ENCODE measurements at places on chromosomes 1 and 21.

- DNase-seq, result no peak
Observed at GRCh38 chr1:90986953-90987352, 34.9 kb downstream of the ZNF644 start.

DNA sequence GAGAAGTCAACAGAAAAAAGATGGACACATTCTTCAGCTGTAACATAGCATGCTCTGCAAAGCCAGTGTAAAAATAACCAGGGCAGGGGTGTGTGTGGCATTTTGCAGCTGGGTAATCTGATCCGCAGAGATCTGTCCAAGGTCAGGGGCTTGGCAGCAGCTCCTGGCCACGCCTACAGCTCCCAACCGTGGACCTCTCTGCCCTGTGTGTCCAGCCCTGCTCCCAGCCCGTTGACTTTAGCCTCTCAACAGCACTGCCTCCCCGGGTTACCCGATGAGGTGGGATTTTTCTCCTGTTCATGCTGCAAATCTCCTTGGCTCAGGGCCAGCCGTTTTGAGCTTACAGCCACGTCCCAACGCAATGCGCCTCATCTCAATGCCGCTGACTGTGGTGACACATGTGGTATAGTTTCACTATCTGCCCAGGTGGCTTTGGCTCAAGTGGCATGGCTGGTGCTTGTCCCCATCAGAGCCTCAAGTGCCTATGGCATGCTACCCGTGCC, 68.1 kb downstream of the VWA5B1 start:
- peak; percentile 90 for DNase-seq

DNA sequence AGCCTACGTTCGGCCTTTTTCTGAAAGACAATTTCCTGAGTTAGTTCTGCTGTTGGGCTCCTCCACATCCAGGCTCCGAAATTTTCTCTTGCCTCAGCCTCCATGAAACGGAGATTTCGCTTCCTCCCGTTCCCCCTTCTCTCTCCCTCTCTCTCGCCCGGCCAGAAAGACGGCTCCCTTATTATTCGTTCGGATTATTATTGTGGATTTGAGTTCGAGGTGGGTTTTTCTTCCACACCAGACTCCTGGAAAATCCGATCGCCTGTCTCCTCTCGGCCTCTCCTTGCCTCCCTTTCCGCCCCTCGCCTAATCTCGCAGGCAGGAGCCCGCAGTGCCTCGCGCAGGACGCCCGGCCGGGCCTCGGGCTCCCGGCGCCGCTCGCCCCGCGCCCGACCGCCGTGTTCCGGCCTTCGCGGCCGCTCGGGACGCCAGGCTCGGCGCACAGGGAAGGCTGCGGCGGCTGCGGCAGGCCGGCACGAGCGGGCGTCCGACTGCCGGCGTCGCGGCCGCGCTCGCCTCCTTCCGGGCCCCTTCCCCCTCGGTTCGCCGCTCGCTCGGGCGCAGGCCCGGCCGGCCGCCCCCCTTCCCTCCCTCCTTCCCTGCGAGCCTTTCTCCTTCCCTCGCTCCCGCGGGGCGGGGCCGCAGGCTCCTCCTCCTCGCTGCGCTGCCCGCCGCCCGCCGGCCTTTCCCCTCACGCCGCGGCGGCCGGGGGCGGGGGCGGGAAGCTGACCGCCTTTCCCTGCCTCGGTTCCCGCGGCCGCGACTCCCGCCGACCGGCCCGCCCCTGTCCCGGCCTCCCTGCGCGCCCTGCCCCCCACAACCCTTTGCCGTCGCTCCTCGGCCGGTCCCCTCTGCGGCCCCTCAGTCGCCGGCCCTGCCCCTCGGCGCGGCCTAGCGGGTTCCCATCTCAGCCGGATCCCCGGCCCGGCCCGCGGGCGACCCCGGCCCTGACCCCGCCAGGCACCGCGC, at the start of gene ARHGEF11:
Gene ARHGEF11 (minus strand): TSS at position 493 of the 969 bp plus-strand sequence. CDS start 1,412 bp downstream, outside the sequence.
- peak; percentile 81 for DNase-seq

DNA sequence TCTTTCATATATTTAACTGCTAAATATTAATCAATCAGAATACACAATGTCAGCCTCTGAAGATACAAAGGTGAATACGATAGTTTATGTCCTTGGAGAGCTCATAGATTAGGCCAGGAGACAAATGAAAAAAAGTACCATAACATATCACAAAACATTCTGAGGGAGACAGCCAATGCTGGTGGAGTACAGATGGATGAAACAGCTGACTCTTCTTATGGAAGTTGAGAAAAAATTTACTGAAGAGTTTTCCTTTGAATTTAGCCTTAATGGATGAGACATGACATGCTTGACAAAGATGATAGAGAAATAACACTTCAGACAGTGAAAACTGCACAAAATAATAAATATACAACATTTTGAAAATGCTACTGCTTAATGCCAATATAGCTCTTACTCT, 193.5 kb downstream of the PDE4B start:
- DNase-seq, result no peak

DNA sequence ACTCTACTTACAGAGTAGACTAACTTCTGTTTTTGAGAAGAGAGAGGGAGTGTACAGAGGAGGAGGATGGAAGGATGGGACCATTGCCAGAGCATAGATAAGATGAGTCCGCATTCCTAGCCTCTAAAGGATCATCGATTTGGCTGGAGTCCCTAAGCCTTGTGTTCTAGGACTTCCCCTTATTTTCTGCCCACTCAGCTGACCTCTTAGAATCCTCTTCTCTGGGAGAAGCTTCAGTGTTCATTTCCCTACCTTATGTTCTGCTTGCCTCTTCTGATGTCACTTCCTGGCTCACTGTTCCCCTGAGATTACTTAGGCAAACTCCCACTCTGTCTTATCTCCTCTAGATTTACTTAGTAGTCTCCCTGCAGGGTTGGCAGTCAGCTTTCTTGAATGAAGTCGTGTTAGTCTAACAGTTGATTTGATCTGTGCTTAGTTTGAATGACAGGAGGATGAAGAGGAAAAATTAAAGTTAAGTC, 156.7 kb downstream of the SYT2 start:
- DNase-seq, result no peak

GRCh38 chr1:109791495-109792043, 27.8 kb upstream of the EPS8L3 start:
- DNase-seq, result no peak

- DNase-seq, result no peak
Observed at GRCh38 chr1:184050636-184051035, 894 bp upstream of the TSEN15 start.

DNA sequence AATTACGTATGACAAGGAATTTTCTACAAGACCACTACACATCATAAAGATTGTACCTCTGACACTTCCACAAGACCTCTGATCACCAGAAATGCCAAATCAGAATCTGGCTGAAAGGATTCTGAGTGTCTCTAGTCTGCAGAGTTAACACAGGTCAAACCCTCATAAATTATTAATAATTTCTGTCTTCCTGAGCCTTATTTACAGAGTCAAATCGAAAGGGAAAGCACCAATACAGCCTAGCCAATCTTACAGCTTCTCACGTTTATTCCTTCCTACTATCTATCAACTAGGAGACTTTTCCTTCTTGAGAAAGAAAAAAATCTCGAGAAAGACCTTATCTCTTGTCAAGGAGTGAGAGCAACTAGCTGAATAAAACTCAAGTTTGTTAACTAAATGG, 2151.6 kb downstream of the MRPL39 start:
- no peak for DNase-seq

DNA sequence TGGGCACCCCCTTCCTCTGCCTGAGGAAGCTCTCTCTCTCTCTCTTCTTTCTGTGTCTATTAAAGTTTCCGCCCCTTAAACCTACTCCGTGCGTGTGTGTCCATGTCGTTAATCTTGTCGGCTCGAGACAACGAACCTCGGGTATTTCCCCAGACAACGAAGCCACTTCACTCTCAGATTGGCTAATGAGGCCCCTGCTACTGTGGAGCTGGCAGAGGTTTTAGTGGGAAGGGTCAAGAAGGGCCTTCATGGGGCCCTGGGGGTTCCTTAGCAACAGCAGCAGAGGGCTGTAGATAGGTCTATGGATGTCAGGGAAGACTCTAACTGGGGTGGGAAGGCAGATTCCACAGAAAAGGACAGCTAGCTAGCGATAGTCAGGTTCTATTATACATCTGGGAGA, 239.8 kb upstream of the RAB4A start:
- DNase-seq, result no peak

- no peak for DNase-seq
Observed at GRCh38 chr1:172138634-172139033, 281.9 kb upstream of the C1orf105 start.

- DNase-seq, result no peak
Observed at GRCh38 chr21:42847726-42848125, 31.6 kb downstream of the WDR4 start.

GRCh38 chr1:22443332-22443731, 8.3 kb upstream of the ZBTB40 start:
- DNase-seq, result no peak

- no peak for DNase-seq
Observed at GRCh38 chr1:73948055-73948454, 249.9 kb downstream of the LRRIQ3 start.

- DNase-seq, result no peak
Observed at GRCh38 chr1:197093226-197093885, 26.3 kb upstream of the F13B start.

Measured in NCI-H510A treated with DMSO at 0.1 percent for 48 hours (cell line).